ENCODE measurements at places on chromosomes 7 and 10.

- no peak for DNase-seq
Observed at GRCh38 chr10:69465457-69466157, 14.3 kb downstream of the TSPAN15 start.

GRCh38 chr10:61754587-61755550 is 92.1 kb downstream of the CABCOCO1 start:
- DNase-seq: no peak

- DNase-seq: no peak
Observed at GRCh38 chr10:123536176-123536845, 129.8 kb upstream of the GPR26 start.

DNA sequence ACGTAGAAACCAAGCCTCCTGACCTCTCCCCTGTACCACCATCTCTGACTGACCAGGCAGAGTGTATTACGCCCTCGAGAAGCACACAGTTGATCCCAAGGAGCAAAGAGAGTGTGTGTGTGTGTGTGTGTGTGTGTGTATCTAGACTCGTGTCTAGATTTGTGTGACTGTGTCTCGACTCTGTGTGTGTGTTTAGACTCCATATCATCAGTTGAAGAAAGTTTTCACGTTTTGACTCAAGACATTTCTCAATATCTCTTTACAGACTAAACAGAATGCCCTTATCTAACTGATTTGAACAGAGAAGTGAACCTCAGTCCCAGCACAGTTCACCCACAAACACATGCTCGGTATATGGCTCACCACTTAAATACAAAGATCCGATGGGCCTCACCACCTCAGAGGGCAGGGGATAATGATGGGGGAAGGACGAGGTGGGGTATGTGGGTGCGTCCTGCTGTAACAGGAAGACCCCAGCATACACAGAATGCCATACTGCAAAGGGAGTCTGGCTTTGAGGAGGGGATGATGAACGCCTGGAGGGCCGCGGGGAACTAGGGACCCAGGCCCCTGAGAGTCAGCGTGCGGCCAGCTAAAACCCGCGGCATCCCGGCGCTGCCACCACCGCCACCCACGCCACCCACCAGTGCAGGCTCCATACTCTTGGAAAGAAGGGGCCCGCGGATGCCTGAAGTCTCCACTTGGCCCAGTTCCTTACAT is 780 bp downstream of the ALDH18A1 start:
- no peak for DNase-seq

DNA sequence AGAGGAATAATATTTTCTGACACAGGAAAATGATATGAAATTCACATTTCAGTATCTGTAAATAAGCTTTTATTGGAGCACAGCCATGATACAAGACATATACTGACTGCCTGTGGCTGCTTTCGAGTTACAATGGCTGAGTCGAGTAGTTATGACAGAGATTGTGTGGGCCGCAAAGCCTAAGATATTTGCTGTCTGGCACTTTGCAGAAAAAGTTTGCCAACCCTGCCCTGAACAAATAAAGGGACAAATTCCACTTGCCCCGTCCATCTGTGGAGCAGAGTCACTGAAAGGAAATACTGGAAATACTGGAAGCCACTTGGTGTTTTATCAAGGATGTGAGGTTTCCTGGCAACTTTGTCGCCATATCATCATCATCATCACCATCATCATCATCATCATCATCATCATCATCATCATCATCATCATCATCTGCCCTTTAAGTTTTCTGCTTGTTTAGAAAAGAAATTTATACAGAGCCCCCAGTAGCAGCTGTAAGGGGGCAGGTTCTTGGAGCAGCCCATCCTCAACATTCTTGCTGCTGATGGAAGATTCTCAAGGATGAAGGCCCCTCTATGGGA is 85.8 kb downstream of the TCF7L2 start:
- DNase-seq: no peak

- no peak for DNase-seq
Observed at GRCh38 chr10:79334573-79334972, 12.7 kb upstream of the PPIF start.

GRCh38 chr10:35637462-35637861 is 4.6 kb downstream of the FZD8 start:
- no peak for DNase-seq

- DNase-seq: no peak
Observed at GRCh38 chr7:146960773-146961391, 844.3 kb downstream of the CNTNAP2 start.

- DNase-seq: no peak
Observed at GRCh38 chr7:15821484-15822427, 135.3 kb upstream of the MEOX2 start.

DNA sequence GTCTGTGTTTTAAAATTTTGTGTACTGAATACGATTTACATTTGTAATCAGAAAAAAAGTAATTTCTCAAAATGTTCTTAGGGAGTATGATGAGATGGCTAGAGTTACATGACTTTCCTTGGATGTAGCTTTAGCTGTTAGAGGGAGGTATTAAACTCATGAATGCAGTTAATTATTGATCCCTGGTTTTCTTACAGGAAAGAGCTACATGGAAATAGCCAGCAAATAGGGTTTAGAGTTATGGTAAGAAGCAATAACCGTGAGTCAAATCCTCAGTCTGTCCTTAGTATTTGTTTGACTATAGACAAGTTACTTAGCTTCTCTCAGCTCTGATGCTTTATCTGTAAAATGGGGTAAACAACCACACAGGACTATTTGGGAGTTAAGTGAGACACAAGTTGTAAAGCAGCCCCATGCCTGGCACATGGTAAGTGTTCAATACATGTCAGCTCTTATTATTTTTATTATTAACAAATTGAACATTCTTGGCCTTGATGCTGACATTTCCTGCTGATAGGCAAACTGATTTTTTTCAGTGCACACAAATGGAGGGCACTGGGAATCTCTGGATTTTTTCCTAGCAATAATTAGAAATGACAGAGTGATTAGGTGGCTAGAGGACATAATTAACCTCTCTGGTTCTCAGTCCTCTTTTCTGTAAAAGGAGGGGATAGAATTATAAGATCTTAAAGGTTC is 204.5 kb upstream of the PHYHIPL start:
- DNase-seq: no peak

- DNase-seq: no peak
Observed at GRCh38 chr10:5968681-5969453, 8.5 kb downstream of the IL15RA start.

DNA sequence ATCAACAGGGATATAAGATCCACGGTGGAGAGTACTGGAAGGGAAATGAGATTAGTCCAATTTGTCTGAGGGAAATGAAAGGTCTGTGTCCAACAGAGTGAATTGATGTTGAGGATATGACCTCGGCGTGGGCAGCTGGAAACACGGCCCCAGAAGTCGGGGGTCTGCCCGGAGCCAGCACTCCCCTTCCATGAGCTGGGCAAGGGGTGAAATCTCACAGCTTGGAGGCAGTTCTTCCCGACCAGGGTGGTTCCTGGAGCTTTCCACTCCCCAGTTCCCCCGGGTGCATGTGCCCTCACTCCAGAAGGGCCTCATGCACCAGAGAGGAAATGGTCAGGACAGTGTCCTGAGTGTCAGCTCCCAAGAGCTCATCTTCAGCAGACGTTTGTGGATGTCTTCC is 264.7 kb upstream of the PPP2R2D start:
- no peak for DNase-seq

DNA sequence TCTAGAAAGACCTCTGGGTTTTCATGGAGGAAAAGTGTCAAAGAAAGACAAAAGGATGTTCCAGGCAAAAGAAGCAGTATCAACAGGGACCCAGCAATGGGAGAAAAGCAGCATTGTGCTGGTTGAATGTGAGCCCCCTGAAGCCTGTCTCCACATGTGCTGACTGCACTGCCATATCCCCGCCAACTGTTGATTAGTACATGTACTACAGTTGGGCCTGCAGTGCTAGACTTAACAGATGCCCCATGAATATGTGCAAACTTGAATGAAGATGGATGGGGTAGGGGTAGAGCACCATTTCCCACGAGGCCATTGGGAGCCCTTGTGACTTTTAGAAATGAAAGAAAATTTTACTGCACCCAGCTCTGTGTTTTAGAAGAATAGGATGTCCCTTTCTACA is 15.6 kb upstream of the WDR11 start:
- no peak for DNase-seq

DNA sequence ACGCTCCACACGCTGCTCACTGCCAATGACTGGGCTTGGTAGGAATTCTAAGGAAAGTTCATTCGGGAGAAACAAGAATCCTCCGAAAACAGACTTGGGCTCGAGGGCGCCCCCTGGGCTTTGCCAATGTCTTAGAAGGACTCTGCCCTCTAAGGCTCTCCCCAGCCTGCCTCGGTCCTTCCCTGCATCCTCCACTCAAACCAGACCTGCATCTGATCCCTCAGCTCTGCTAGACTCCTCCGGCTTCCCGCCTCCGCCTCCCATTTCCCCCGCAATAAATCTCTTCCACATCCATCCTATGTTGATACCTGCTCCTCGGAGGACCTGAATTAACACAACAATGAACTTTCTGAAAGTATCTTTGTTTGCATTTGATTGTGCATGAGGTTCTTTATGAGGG is 177.6 kb downstream of the PLPP4 start:
- DNase-seq: no peak

- no peak for DNase-seq
Observed at GRCh38 chr10:71737001-71737833, 17.6 kb upstream of the C10orf105 start.

DNA sequence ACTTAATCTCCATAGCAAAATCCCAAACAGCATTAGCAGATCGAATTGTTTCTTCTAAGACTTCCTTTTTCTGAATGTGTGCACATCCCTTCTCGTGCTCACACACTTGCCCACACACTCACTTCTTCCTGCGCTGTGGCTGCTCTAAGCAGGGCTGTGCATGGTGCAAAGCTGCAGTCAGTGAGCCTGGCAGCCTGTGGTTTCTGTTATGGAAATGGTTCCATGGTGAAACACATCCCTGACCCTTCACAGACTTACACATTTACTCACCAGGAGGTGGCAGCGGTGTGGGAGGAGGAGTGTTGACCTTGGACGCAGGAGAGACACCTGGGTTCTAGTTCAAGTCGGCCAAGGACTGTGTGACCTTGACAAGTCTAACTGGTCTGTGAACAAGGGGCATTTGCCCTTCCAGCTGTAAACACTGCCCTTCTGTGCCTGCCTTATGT is 24.9 kb downstream of the MTURN start:
- DNase-seq: no peak

DNA sequence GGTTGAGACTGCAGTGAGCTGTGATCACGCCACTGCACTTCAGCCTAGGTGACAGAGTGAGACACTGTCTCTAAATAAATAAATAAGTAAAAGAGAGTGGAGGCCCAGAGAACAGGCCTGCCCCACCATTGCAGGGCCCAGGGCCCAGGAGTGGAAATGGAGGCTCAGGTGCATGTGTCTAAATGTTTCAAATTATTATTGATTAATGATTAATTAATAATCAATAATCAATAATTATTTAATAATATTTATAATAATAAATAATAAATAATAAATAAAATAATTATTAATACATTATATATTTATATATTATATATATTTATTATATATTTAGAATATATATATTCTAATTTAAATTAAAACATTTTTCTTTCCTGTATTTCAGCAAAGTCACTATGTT is 53.7 kb upstream of the ZRANB1 start:
- DNase-seq: no peak

- no peak for DNase-seq
Observed at GRCh38 chr7:29284696-29285443, 90.3 kb downstream of the CHN2 start.

Measured in activated T-helper 1 cell treated with Interleukin-2 at 50 U/mL for 16 hours (primary cell).